ENCODE measurements at places on chromosomes 16 and 17.

- DNase-seq = no peak
Observed at GRCh38 chr16:70701036-70701435, 15.2 kb upstream of the MTSS2 start.

GRCh38 chr16:4667203-4667963, 26.0 kb upstream of the NUDT16L1 start:
- no peak for DNase-seq

GRCh38 chr16:53936529-53936928, 232.6 kb downstream of the FTO start:
- DNase-seq = no peak

- no peak for DNase-seq
Observed at GRCh38 chr17:73410586-73411312, 98.9 kb upstream of the CDC42EP4 start.

- DNase-seq = no peak
Observed at GRCh38 chr17:49775546-49776260, 11.8 kb upstream of the FAM117A start.

- peak; percentile 29 for DNase-seq
Observed at GRCh38 chr16:28279006-28279405, 13.3 kb upstream of the SBK1 start.

All from CD4-positive, alpha-beta memory T cell (primary cell).